ENCODE measurements at places on chromosomes 2 and 18. TPM values are rescaled to one million over a fixed set of nuclear protein-coding genes. Genes with fewer than 3 reads are reported as not detected.
A peak's percentile ranks its signal among the peaks of the same experiment; 100 is the strongest.

Gene CAPN14
- polyA plus RNA-seq, result 0.22 TPM

Gene LOXHD1
- polyA plus RNA-seq, result not detected

Gene MAL
- polyA plus RNA-seq, result 1,006 TPM

Gene GPR75
- polyA plus RNA-seq, result 0.17 TPM

Gene COL6A3
- polyA plus RNA-seq, result 3.8 TPM

DNA sequence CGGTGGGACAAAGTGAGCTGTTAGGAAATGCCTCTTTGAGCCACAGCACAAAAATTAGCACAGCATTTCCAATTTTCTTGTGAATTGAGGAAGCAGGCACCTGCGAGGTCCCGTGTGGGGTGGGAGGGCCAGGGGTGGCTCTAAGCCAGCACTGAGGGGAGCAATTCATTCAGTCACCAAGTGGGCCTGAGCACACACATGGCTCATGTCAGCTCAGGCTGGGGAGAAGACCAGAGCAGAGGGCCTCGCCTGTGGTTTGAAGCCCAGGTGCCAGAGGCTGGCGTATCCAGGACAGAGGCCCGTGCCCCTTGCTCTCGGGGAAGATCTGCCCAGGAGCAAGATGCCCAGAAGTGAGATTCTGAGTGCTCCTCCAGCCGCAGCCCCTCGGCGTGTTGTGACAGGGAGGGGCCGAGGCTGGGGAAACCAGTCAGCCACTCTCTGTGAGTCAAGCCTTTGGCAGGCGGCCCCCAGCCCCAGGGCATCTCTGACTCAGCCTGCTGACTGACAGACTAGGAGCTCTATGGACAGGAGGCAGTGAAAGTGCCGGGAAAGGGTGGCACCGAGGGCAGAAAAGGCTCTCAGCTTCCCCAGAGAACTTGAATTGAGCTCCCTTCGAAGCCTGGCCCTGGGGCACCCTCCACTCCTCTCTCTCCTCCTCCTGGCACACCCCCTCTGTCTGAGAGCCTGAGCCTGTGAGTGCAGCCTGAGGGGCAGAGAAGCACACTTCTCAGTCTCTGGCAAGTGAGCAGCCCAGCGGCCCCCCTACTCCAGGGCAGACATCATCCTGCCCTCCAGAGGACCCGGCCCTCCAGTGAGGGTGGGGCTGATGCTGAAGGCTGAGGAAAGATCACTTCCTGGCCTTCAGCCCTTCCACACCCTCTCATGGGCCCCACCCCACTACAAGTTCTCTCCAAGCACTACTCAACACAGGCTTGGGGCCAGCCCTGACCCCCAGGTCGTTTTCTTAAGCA is 32.3 kb downstream of the CYP26B1 start:
- DNase-seq, result no peak

DNA sequence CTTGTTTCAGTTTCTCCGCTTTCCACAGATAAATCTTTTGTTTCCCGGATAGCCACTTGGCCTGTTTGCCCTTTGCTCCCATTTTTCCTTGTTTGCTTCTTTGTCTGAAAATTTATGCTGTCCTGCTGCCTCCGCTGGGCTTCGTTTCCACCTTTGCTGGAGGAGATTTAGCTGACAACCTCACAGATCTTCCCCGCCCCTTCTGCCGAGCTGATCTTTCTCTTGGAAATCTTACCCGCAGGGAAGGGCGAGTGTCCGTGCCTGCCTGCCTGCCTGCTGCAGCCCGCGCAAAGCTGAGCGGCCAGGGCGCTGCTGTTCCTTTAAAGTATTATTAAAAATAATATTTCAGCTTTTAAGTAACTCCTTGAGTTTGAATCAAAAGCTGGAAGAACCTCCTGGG is 1.4 kb upstream of the XRCC5 start:
- peak; percentile 76 for DNase-seq

DNA sequence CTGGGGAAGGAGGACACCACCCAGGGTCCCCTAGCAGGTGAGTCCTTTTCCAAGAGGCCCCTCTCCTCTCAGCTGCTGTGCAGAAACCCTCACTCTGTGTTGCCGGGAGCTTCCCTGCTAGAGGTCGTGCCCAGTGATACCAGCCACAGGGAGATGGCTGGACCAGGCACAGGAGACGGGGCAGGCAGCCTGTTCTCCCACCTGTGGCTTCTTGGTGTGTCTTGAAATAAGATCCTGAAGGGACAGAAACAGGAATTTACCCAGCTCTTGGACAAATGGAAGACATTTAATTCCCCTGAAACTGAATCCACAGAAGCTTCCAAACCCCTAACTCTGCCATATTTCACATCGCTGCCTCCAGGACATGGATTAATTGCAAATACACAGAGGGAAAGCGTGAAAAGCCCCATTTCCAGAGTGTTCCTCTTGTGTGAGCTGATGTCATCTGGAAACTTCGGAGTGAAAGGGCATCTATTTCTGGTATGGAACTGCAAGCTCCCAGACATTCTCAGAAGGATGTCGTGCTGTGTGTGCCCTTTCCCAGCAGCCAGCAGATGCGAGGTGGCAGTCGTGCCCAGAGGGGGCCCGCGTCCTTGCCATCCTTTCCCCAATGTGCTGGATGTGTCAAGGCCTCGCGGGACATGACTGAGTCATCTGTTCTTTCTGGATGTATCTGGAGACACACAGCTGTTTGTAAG is 177.7 kb downstream of the SEPTIN10 start:
- no peak for DNase-seq

DNA sequence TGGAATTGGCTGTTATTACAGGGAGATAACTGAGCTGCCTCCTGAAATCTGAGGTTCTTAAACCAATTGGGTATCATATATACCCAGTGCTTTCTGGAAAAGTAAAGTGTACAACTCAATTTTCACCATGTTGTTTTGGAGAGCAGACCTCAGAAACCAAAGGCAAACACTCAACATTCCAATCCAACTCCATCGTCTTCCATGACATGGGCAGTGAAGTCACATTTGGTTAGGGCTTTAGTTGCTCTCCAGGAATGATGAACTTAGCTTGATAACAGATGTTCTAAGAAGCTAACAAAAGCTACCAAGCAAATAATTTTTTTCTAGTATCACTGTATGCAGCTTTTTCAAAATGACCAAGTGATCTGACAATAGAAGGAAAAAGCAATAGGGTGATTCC is 107.0 kb upstream of the SLC35G4 start:
- no peak for DNase-seq

GRCh38 chr2:128260239-128261138 is 58.2 kb downstream of the HS6ST1 start:
- DNase-seq, result no peak

- no peak for DNase-seq
Measured at GRCh38 chr18:75249175-75249518, 38.5 kb downstream of the TSHZ1 start.

DNA sequence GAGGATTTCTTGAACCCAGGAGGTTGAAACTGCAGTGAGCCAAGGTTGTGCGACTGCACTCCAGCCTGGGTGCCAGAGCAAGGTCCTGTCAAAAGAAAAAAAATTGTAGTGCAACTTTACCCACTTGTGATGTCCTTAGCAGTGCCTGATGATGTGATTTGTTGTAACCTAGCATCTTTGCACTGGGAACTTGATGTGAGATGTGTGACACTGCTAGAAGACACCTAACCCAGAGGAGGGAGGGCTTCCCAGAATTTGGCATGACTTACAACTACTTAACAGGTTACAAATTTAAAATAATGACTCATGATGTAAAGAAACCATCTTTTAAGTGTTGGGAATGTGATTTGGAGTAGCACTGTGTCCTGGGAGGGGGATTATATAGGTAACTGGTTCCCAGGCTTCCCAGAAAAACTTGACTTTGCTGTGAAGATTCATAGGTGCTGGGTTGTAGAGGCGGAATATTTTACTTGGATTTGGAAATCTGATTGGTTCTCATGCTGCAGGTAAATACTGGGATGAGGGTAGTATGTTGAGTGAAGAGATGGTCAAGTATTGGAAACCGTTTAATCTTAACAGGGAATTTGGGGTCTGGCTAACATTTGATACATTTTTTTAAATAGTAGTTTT is 3.7 kb downstream of the EEF1B2 start:
- DNase-seq, result no peak

DNA sequence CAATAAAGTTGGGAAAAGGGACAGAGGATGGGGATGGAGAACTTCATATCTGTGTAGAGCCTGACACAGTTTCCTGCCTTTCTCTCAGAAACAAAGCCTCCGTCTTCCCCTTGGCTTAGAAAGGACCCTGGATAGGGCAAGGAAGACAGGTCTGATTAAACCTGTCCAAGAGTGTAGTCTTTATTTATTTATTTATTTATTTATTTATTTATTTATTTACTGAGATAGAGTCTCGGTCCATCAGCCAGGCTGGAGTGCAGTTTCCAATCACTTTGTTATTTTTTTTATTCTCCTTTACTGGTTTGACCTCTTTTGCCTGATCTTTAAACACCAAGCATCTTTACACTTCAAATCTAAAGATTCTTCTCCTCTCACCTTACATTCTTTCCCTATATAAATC is 10.3 kb downstream of the CCL20 start:
- no peak for DNase-seq

DNA sequence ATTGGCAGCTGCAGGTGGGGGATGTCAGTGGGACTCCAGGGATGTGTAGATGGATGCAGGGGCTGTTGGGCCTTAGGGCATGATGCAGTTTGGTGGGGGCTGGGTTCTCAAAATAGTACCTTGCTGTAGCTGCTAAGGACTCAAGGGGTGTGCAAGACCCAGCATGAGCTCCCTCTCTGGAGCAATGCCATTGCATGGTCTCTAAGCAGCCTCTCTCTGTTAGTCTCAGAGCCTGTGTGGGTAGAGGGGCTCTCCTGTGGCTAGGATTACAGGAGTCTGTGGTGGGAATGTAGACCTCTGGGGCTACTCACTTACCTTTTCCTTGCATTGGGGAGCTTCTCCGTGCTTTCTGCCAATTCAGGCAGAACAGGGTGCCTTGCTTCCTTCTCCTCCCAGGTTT is 228.9 kb downstream of the LPIN1 start:
- no peak for DNase-seq

GRCh38 chr2:143121079-143121478 is 8.1 kb upstream of the ARHGAP15 start:
- no peak for DNase-seq

DNA sequence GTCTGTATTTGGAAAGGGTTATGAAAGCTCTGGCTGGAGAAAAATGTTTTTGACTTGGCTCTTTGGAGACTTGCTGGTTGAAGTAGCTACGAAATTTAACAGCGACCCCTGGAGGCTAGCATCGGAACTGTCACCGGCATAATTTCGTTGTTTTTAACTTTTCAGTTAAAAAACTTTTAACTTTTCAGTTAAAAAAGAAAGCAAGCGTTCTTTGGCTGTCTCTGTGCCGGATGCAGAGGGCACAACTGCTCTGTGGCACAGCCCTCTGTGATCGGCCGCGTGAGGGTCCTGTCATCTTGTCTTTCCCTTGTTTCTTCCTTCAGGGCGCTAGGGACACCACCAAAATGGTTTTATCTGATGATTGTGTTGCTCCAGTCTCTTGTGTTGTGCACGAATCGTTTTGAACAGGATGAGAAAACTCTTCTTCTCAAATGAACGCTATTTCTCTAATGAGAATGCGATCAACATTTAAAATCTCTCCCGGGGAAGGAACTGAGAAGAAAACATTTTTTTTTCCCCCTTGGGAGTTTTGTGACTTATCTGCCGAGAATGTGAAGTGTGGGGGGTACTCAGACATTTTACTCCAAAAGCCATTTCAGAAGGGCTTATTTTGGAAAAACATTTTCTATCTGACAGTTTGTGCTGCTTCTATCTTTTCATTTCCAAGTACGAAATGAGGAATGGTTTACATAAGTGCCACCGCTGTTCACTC is 57.1 kb downstream of the ADCYAP1 start:
- DNase-seq, result peak; percentile 53

- DNase-seq, result no peak
Measured at GRCh38 chr18:12470382-12471075, 62.8 kb downstream of the PRELID3A start.

DNA sequence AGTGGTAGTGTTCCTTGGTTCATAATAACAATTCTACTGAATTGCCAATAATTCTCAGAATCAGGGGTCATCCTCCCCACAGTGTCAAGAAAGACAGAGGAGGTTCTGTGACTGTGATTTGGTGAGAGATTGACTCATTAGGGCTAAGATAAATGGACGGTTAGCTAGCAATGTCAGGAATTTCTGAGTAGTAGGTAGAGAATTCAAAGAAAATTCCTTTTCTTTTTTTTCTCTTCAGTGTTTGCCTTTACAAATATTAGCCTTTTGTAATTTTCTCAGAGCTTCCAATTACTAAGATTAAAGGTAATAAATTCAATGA is 16.8 kb upstream of the CRIM1 start:
- no peak for DNase-seq

- no peak for DNase-seq
Measured at GRCh38 chr2:162769066-162769465, 69.5 kb downstream of the KCNH7 start.

Measured in kidney (tissue), 22 donors.